ENCODE measurements at places on chromosomes 1 and 21.

- no peaks in the 10 kb centered on the region for H3K27me3 ChIP-seq
- no peaks in the 10 kb centered on the region for H3K36me3 ChIP-seq
- H3K4me1 ChIP-seq = no peaks in the 10 kb centered on the region
- no peak for DNase-seq
Measured at GRCh38 chr1:110877364-110877763, 4.4 kb downstream of the CD53 start.

DNA sequence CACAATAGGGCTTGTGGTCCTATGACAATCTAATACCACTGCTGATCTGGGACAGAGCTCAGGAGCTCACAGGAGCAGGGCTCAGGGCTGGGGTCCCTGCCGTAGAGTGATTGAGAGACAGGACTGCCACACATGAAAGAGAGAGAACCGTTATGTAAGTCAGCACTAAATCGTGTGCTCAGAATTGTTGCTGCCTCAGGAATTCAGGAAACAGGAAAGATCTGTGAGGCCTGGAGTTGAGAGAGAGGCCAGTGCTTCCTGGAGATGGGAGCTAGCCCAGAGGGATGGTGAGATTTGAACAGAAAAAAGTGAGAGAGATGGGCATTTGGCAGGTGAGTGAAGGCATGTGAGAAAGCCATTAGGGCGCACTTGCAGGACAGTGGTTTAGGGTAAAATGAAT, 17.5 kb upstream of the ACBD6 start:
- H3K27ac ChIP-seq = no peak overlapping the region
- H3K27me3 ChIP-seq = no peaks in the 10 kb centered on the region

GRCh38 chr21:46572850-46573249, 32.0 kb downstream of the S100B start:
- no peak overlapping the region for H3K4me3 ChIP-seq
- H3K27ac ChIP-seq = no peak overlapping the region
- no peaks in the 10 kb centered on the region for H3K4me1 ChIP-seq
- no peaks in the 10 kb centered on the region for H3K36me3 ChIP-seq
- no peaks in the 10 kb centered on the region for H3K27me3 ChIP-seq

DNA sequence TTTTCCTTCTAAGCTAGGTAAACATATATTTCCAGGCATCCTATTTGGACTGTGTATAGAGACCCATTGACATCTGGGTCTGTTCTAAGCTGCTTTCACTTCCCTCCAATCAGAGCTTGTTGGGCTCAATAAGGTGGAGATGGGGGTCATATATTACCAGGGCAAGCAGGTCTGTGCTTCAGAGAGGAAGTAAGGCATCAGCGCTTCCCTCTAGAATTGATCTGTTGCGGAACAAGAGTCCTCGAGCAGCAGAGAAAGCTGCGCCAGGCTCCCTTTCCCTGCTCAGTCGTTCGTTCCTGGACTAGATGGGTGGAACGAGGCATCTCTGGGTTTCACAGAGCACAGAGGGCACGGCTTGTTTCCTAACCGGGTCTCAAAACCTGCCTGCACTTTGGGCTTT, 63.5 kb downstream of the DISC1 start:
- H3K36me3 ChIP-seq = no peaks in the 10 kb centered on the region
- H3K4me1 ChIP-seq = peaks cover 8% of the 10 kb centered on the region
- peak; percentile 4 for DNase-seq
- peak overlapping the region; percentile 57 for H3K27ac ChIP-seq
- H3K4me3 ChIP-seq = no peak overlapping the region

DNA sequence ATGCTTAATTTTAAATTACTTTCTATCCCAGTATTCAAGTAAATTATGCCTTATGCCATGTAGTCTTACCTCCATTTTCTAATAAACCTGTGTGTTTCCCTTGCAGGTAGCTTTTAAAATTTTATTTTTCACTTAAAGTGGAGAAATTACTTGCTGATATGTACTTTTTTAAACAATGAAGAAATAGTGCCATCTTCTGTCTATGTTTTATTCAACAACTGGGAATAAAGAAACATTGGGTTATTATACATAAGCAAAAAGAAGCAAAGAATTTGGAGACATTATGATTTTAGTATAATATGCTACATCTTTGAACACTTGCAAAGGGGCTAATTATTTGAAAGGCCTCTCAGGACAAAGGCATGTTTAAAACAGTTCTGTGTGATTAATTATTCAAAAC, 1912.9 kb downstream of the MRPL39 start:
- no peak for DNase-seq
- no peaks in the 10 kb centered on the region for H3K27me3 ChIP-seq
- H3K27ac ChIP-seq = no peak overlapping the region
- H3K36me3 ChIP-seq = no peaks in the 10 kb centered on the region
- no peaks in the 10 kb centered on the region for H3K4me1 ChIP-seq
- H3K4me3 ChIP-seq = no peak overlapping the region

DNA sequence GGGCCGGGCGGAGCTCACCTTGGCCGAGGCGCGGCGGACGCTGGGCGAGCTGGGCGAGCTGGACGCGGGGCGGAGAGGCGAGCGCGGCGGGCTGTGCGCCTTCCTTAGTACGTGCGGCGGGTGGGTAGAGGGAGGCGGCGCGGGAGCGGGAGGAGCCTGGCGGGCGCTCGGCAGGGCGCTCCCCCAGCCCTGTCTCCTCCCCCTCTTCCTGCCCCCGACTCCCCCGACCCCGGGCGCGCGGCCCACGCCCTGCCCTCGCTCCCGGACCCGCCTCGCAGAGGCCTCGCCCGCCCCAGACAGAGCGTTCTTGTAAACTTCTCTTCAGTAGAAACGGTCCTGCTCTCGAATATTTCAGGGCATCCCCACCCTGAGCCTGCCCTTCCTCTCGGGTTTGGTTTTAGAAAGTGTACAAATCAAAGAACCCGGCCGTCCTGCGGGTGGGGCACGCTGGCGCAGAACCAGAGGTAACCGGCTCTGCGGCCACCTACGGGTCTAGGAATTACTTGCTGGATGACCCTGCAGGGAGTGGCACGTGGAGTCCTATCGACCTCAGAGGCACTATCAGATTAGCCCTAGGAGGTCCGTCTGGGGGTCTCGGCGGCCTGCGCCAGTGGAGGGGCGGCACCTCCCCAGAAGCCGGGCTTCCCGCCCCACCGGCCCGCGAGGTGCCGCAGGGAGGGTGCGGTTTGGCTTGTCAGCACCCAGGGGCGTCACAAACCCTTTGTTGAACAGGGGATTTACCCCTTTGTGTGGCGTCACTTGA, at the start of gene S100A10:
TSS of gene S100A10 (minus strand) at position 126 of the 763 bp plus-strand sequence. CDS start 7,629 bp downstream, outside the sequence.
- H3K4me3 ChIP-seq = peak within 1 kb of the TSS; percentile 59
- peaks cover 96% of the 10 kb centered on the region for H3K27me3 ChIP-seq
- H3K27ac ChIP-seq = no peak within 1 kb of the TSS
- H3K4me1 ChIP-seq = peaks cover 12% of the 10 kb centered on the region
- H3K36me3 ChIP-seq = no peaks in the 10 kb centered on the region

DNA sequence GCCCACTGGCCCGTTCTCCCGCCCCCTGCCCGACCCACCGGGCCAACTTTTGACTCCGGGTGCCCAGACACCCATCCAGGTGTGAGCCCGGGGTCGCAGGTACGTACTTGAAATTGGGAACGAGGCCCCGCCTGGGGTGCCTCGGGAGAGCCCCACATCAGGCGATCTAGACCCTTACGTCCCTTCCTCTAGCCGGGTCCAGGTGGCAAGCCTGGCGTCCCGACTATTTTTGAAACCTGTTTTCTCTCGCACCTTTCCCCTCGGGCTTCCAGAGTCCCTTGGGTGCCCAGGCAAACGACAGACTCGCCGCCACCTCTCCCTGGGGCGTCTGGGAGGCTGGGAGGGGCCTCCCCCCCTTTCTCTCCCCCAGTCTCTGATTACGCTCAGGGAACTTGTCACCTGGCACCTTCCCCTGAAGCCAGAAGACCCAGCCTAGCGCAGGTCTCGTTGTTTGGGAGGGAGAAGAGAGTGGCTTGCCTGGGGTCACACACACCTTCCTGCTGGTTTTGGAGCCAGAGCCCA, 898 bp downstream of the LDLRAP1 start:
- H3K27ac ChIP-seq = no peak overlapping the region
- peaks cover 27% of the 10 kb centered on the region for H3K27me3 ChIP-seq
- peaks cover 6% of the 10 kb centered on the region for H3K4me1 ChIP-seq
- H3K4me3 ChIP-seq = peak overlapping the region; percentile 89

DNA sequence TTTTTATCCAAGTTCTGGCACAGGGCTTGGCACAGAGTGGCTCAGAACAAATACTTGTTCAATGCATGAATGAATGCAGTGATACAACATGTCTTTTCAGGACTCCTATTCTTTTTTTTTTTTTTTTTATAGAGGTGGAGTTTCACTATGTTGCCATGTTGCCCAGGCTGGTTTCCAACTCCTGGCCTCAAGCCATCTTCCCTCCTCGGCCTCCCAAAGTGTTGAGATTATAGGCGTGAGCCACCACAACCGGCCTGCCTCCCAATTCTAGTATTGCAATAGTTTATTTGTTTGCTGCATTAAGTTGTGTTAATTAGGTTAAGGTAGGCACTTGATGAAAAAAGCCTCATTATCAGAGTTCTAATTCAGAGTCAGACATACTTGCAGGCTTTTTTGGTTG, 17.9 kb downstream of the UBE4B start:
- no peaks in the 10 kb centered on the region for H3K27me3 ChIP-seq
- no peak overlapping the region for H3K27ac ChIP-seq
- H3K36me3 ChIP-seq = no peaks in the 10 kb centered on the region
- DNase-seq = no peak
- H3K4me1 ChIP-seq = peaks cover 17% of the 10 kb centered on the region

DNA sequence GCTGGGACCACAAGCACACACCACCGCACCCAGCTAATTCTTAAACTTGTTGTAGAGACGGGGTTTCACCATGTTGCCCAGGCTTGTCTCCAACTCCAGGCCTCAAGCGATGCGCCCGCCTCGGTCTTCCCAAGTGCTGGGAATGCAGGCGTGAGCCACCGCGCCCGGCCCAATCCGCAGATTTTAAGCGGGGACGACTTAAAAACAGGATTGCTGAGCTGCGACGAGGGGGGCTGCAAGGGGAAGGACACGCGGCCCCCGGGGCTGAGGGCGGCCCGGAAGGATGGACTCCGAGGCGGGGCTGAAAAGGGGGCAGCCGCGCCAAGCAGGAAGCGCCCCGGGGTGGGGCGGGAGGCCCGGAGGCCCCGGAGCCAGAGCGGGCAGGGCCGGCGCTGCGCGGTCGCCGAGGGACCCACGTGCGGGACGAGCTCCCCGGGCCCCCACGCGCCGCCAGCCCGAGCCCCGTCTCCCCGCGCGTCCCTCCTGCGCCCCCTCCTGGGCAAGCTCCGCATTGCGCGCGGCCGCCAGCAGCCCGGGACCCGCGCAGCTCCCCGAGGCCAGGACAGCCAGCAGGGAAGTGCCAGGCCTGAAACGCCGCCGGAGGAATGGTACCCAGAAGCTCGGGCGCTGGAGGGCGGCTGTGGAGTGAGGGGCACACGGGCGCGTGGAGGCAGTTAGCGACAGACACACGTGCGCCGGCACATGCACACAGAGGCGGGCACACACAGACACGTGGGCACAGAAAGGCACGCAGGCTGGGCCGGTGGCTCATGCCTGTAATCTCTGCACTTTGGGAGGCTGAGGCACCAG, 5.5 kb upstream of the PRKCZ start:
- peak; percentile 82 for DNase-seq
- peaks cover 21% of the 10 kb centered on the region for H3K4me1 ChIP-seq
- peaks cover 52% of the 10 kb centered on the region for H3K27me3 ChIP-seq
- H3K36me3 ChIP-seq = no peaks in the 10 kb centered on the region
- no peak overlapping the region for H3K27ac ChIP-seq
- peak overlapping the region; percentile 30 for H3K4me3 ChIP-seq

DNA sequence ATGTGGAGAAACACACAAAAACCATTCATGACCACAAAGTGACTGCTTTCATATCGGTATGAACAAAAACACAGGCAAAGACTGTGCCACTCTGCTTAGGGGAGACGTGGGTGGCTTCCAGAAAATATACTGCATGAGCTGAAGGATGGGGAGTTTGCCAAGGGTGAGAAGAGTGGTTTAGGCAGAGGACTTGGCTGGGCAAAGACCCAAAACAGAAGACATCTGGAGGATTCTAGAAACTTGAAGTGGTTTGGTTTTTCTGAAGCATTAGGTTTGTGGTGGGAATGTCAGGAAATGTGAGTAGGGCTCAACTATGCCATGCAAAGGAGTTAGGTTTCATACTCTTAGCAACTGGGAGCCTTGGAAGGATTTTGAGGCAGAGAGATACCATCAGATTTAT, 26.6 kb upstream of the DNM3 start:
- H3K27ac ChIP-seq = no peak overlapping the region
- DNase-seq = no peak
- H3K27me3 ChIP-seq = no peaks in the 10 kb centered on the region
- peaks cover 8% of the 10 kb centered on the region for H3K4me1 ChIP-seq

GRCh38 chr21:37119421-37120218, 46.6 kb downstream of the TTC3 start:
- H3K36me3 ChIP-seq = no peaks in the 10 kb centered on the region
- peaks cover 18% of the 10 kb centered on the region for H3K4me1 ChIP-seq
- H3K27ac ChIP-seq = no peak overlapping the region
- no peak overlapping the region for H3K4me3 ChIP-seq
- no peaks in the 10 kb centered on the region for H3K27me3 ChIP-seq

DNA sequence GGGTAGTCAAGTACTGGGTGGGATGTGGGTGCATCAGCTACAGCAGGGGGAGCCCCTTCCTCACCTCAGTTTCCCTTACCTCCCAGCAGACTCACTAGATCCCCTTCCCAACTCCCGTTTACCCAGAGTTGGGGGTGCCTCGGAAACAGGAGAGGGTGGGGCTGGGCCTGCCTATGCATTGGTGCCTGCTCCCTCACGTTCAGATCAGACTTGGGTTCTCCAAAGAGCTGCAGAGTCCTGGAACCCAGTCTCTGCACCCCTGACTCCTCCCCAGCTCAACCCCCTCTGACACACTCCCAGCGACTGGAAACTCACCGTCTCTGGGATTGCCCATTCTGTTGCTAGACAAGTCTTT, 6.0 kb downstream of the FOXO6 start:
- no peak overlapping the region for H3K27ac ChIP-seq
- H3K27me3 ChIP-seq = peaks cover 59% of the 10 kb centered on the region
- no peaks in the 10 kb centered on the region for H3K36me3 ChIP-seq
- DNase-seq = no peak
- H3K4me3 ChIP-seq = peak overlapping the region; percentile 61

DNA sequence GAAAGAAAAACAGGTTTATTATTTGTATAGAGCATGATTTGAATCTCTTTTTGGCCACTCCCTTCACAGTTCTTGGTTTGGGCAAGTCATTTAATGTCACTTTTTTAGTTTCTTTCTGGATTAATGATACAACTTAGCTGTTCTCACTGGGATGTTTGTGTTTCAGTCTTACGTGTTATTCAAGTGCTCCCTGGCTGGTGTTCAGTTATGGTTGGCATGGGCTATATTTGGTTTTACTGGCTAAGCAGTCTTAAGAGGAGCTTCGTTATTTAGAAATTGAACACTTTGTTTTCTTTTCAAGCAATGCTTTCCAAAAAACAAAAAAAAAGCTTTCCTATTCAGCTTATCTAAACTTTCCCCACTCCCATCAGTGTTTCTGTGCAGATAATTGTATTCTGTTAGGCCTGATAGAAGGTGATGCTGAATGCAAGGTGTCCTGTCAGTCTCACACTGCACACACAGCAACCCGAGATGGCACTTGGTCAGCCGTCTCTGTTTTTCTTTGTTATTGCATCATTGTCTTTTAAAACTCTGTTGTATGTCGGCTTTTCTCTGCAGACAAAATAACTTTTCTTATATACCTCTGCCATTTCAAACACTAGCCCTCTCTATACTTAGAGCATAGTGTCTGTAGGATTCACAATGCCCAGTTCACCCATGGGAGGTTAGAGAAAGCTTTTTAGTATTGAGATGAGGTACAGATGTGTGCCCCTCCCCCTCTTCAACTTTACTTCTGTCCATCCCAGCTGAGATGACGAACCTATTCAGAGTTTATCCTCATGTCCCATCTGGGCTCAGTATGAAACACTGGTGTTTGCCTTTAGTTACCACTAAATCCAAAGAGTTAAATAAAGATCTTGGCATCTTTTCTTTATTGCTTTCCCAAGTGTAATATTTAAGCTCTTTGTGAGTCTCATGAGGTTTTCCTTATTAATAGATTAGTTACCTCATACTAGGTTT, 80.2 kb downstream of the VPS13D start:
- no peak overlapping the region for H3K27ac ChIP-seq
- H3K36me3 ChIP-seq = peaks cover 16% of the 10 kb centered on the region
- H3K4me1 ChIP-seq = peaks cover 4% of the 10 kb centered on the region
- no peak for DNase-seq
- no peak overlapping the region for H3K4me3 ChIP-seq
